ENCODE measurements at places on chromosomes 7 and 10. TPM values are rescaled to one million over a fixed set of nuclear protein-coding genes. Genes with fewer than 3 reads are reported as not detected.

Gene TBX20
- total RNA-seq, result 0.36 TPM

Gene NEBL
- 1.7 TPM for total RNA-seq

Gene MMD2
- total RNA-seq, result not detected

Gene AGAP3
- total RNA-seq, result 206 TPM

Gene ST8SIA6
- total RNA-seq, result 1.7 TPM

Gene SPACDR
- total RNA-seq, result 4.3 TPM

Gene SFMBT2
- total RNA-seq, result 16.0 TPM

DNA sequence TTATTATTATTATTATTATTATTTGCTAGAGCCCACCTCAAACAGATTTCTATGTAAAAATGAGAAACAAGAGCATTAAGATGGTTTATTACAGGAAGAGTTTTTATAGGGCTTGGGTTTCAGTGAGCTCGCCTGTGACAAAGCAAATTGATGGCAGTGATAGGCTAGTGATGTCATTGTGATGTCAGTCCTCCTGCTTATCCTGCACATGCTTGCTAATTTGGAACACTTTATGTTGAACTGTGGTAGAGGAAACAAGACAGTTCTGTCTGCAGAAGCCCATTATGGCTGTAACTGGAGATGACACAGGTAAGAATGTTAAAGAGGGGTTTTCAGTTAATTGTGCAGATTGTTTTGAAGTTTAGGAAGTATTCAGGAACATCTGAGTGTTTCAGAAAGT is 68.3 kb downstream of the CREM start:
- H3K36me3 ChIP-seq, result peaks cover 7% of the 10 kb centered on the region
- H3K27ac ChIP-seq, result peak overlapping the region; percentile 100
- H3K4me3 ChIP-seq, result no peak overlapping the region
- DNase-seq, result no peak
- H3K4me1 ChIP-seq, result peaks cover 36% of the 10 kb centered on the region
- peaks cover 5% of the 10 kb centered on the region for H3K27me3 ChIP-seq

- no peak for DNase-seq
- H3K4me1 ChIP-seq, result no peaks in the 10 kb centered on the region
- no peaks in the 10 kb centered on the region for H3K27me3 ChIP-seq
- no peak overlapping the region for H3K27ac ChIP-seq
- no peak overlapping the region for H3K4me3 ChIP-seq
These were observed 411.3 kb downstream of the KIF20B start for GRCh38 chr10:90112681-90113080.

DNA sequence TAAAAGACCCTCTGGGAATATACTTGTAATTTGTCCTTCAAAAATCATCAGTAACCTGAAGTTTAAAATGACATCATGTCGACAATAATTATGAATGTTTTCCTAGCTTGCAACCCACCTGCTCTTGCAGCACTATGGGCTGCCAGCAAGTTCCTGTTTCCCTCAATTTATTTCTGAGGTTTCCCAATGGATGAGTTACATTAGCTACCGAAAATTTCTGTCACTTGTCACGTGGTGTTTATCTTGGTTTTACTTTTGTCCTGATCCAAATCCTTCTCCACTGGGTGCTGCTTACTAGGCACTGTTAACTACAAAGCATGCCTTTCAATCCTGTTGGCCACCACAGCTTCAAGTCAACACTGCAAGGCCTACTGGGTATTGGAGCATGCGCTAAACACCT is 31.5 kb downstream of the GIMAP8 start:
- DNase-seq, result no peak
- H3K4me1 ChIP-seq, result peaks cover 80% of the 10 kb centered on the region
- H3K27me3 ChIP-seq, result peaks cover 5% of the 10 kb centered on the region

DNA sequence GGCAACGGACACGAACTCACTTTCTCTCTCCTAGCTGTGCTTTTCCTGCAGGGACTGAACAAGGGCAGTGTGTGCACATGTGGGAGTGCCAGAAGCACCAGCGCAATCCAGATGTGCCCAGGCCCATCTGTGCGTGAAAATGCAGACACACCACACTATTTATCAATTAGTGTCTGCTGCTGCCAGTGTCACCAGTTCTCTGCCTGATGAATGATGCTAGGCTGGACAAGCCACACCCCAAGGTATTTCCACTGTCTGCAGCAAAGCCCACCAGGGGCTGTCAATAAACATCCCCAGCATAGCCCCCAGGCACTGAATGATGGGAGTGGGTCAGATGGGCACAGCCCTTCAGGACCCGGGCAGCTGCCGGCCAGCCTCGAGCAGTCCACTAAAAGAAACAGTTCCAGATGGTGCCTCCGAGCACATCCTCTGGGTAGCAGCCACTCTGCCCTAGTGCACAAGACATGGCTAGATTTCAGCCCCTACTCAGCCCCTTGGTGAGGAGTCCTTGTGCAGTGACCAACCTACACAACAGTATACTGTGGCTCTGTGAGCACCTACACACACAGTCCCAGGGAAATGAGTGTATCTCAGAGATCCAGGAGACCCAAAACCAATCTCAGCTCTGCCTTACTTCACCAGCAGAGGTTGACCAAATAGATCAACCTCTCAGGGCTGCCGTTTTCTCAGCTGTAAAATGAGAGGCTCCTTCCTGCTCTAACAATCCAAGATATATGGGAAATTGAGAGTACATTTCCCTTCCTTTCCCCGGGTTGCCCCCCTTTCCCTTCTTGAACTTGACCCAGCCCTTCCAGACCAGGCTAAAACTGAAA is 314.7 kb downstream of the PLXNA4 start:
- no peaks in the 10 kb centered on the region for H3K4me1 ChIP-seq
- H3K36me3 ChIP-seq, result no peaks in the 10 kb centered on the region
- no peak overlapping the region for H3K4me3 ChIP-seq
- no peak for DNase-seq
- H3K27ac ChIP-seq, result no peak overlapping the region

DNA sequence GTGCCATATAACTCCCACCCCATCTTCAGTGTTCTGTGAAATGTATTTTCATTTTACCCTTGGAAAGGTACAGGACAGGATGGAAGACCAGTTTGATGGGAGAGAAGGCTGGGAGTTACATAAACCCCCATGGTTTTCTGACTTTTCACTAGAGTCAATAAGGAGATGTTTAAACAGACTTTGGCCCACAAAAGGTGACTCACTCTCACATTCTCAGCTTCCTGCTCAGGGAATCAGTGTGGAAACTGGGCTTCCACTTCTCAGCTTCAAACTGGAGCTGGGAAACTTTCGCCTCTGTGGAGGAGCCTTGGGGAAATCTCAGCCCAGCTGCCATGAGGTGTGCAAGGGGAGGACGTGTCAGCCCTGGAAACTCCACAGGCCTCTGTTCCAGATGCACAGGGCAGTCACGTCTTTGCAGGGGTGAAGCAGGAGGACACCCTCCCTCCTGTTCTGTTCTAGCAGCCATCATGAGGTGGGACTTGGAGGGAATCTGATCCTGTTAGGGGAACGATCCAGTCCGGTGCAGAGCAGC is 560.5 kb upstream of the GALNT17 start:
- peaks cover 8% of the 10 kb centered on the region for H3K27me3 ChIP-seq
- H3K36me3 ChIP-seq, result peaks cover 21% of the 10 kb centered on the region
- no peak overlapping the region for H3K27ac ChIP-seq
- H3K4me3 ChIP-seq, result no peak overlapping the region
- peaks cover 6% of the 10 kb centered on the region for H3K4me1 ChIP-seq

DNA sequence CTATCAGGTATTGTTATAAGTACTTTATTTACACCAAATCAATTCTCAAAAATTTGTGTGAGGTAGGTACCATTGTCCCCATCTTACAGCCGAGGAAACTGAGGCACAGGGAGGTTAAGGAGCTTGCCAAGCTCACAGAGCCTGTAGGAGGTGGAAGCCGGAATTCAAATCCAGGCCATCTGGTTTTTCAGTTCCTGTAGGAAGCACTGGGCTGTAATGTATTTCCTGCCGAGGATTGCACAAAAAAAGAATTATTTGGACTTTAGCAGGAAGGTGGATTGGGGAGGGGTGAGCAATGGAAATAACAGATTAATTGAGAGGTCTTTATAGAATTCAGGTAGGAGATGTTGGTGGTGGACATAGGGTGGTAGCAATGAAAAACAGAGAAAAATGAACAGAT is 315.3 kb upstream of the AUTS2 start:
- H3K27ac ChIP-seq, result peak overlapping the region; percentile 1
- H3K4me3 ChIP-seq, result no peak overlapping the region
- H3K27me3 ChIP-seq, result peaks cover 3% of the 10 kb centered on the region

- peaks cover 53% of the 10 kb centered on the region for H3K4me1 ChIP-seq
- no peaks in the 10 kb centered on the region for H3K36me3 ChIP-seq
- H3K4me3 ChIP-seq, result peak overlapping the region; percentile 98
These were observed 907 bp upstream of the IFRD1 start for GRCh38 chr7:112449353-112449752.

DNA sequence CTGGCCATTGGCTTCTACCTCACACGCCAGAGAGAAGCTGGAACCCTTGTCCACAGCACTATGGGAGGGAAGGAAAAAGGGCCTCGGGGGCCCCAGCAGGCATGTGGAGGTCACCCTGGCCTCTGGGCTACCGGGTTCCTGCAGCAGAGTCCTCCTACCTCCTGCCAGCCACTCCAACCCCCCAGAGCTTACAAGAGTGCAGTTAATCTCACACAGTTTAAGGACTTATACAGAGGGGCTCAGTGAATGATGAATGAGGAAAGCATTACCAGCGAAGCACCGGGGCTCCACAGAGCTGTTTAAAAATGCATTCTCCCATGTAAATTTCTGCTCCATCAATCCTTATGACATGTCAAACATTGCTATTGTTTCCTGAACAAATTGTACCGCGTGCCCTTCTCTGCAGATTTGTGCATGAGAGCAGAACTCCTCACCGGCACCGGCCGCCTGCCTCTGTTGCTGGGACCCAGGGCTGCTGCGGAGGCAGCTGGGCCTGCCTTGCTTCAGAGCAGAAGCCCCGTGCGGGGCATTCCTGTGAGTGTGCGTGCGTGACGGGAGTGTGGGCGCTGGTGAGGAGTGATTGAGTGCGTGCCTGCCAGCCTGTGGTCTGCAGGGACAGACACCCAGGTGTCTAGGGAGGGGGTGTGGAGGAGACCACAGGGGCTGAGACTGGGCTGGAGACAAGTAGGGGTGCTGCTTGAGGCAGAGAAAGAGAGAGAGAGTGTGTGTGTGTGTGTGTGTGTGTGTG is 52.8 kb downstream of the C10orf105 start:
- peaks cover 14% of the 10 kb centered on the region for H3K27me3 ChIP-seq
- no peak overlapping the region for H3K4me3 ChIP-seq

- no peaks in the 10 kb centered on the region for H3K4me1 ChIP-seq
- H3K36me3 ChIP-seq, result no peaks in the 10 kb centered on the region
- H3K4me3 ChIP-seq, result no peak overlapping the region
- H3K27me3 ChIP-seq, result no peaks in the 10 kb centered on the region
- no peak for DNase-seq
These were observed 546.0 kb upstream of the FZD8 start for GRCh38 chr10:36188080-36188453.

Data from endothelial cell (in vitro differentiated cells).